Naive thymus-derived CD8-positive, alpha-beta T cell (primary cell): ENCODE measurements at places on chromosomes 6 and 20.

GRCh38 chr6:15063253-15063853 lies 182.5 kb upstream of the JARID2 start:
- DNase-seq: no peak

GRCh38 chr20:22985239-22985778 lies 49.8 kb upstream of the SSTR4 start:
- no peak for DNase-seq

GRCh38 chr20:38057351-38057972 lies 23.9 kb downstream of the RPRD1B start:
- peak; percentile 65 for DNase-seq

- DNase-seq: no peak
These were observed 82.3 kb upstream of the CD83 start for GRCh38 chr6:14035071-14035847.

- DNase-seq: no peak
These were observed 39.7 kb upstream of the CARMIL1 start for GRCh38 chr6:25239498-25239897.

DNA sequence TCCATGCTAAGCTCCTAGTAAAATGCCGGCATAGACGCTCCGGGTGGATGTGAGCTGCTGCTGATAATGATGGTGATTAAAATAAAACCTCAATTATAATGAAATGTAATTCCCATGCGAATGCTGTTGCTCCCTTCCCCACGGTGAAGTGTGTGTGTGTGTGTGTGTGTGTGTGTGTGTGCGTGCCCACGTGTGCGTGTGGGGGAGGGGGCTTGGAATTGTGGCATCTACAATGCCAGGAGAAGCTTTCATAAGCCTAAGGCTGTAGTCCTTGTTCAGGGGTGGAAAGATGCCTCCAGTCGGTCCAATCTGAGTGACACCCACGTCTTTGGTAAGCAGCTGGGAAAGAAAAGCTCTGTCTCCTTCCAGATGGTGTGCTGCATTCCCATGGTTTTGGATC lies 137.9 kb downstream of the CDH26 start:
- no peak for DNase-seq

GRCh38 chr6:170027647-170028043 lies 263.2 kb downstream of the DLL1 start:
- DNase-seq: no peak
